ENCODE measurements at places on chromosomes 5 and 9. TPM values are rescaled to one million over a fixed set of nuclear protein-coding genes. Genes with fewer than 3 reads are reported as not detected.

The FOXD4L3 gene
- not detected for total RNA-seq

The RNF183 gene
- 0.37 TPM for total RNA-seq

The ROPN1L gene
- 1.1 TPM for total RNA-seq

The NR5A1 gene
- not detected for total RNA-seq

The INSL4 gene
- total RNA-seq, result not detected

The STPG3 gene
- total RNA-seq, result not detected

The NR2F1-AS1 gene
- total RNA-seq, result 21.8 TPM

The BRINP1 gene
- 0.27 TPM for total RNA-seq

The GAS1 gene
- total RNA-seq, result 79.4 TPM

The PTGR1 gene
- 34.5 TPM for total RNA-seq

The DEPDC1B gene
- total RNA-seq, result not detected

The STK32A gene
- 3.7 TPM for total RNA-seq

The PCSK1 gene
- 0.92 TPM for total RNA-seq

The PLPPR1 gene
- total RNA-seq, result 0.42 TPM

The PRRX2 gene
- total RNA-seq, result 5.0 TPM

The PCDHGB7 gene
- total RNA-seq, result 12.3 TPM

The ADGRD2 gene
- not detected for total RNA-seq

The NOXA1 gene
- 1.1 TPM for total RNA-seq

The PSD2 gene
- total RNA-seq, result 0.13 TPM

The FBXO4 gene
- total RNA-seq, result 9.6 TPM

The CCDC192 gene
- total RNA-seq, result 0.94 TPM

The IFNA13 gene
- not detected for total RNA-seq

The PDE8B gene
- 1.9 TPM for total RNA-seq

The ANKRD55 gene
- total RNA-seq, result not detected

The HACD4 gene
- total RNA-seq, result 9.8 TPM

The DNAJC25 gene
- total RNA-seq, result 9.4 TPM

The ARL14EPL gene
- total RNA-seq, result 0.15 TPM

The IER5L gene
- 8.7 TPM for total RNA-seq

The ZNF454 gene
- total RNA-seq, result 2.3 TPM

The PRRC1 gene
- 27.6 TPM for total RNA-seq

The ERCC8 gene
- 10.9 TPM for total RNA-seq

The KIF4B gene
- under 0.01 TPM for total RNA-seq

The LCN15 gene
- total RNA-seq, result not detected

The SAPCD2 gene
- 0.16 TPM for total RNA-seq

The PIP5K1B gene
- 5.1 TPM for total RNA-seq

The SAXO1 gene
- not detected for total RNA-seq

The PDCD1LG2 gene
- 2.6 TPM for total RNA-seq

The SNAPC4 gene
- 4.4 TPM for total RNA-seq

The TMEM250 gene
- total RNA-seq, result 46.9 TPM

The BTNL9 gene
- 18.6 TPM for total RNA-seq

The CCL27 gene
- not detected for total RNA-seq

The IRX1 gene
- 2.0 TPM for total RNA-seq

The LCN9 gene
- not detected for total RNA-seq

The KLHL3 gene
- 6.1 TPM for total RNA-seq
